Stimulated activated CD4-positive, alpha-beta T cell treated with anti-CD3 and anti-CD28 coated beads, Interleukin-4, amount 100 ng/mL, for 4 hours (primary cell): ENCODE measurements at places on chromosomes 7 and 10.

DNA sequence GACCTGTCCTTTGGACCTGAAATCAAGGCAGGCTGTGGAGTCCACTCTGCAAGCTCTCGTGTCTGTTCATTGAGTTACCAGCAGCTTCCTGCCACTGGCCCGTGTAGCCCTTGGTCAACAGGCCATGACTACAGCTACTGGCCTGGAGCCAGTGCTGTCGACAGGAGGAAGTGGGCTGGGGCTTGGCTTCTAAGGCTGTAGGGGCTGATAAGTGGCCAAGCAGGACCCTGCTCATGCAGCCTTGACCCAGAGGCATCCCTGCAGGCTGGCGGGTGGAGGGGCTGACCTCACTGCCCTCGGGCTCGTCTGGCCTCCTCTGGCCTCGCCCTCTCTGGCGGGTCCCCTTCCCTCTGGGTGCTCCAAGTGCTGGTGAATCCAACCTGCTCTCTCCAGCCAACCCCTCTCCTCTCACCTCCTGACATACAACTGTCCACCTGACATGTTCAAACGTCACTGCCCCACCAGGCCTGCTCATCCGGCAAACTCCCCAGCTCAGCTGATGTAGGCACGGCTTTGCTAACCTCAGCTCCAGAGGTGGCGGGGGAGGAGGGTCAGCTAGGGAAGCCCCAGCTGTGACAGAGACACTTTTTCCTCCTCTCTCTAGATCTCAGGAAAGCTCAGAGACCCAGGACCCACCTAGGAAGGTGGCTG lies 188.6 kb upstream of the LYZL2 start:
- no peak for DNase-seq

DNA sequence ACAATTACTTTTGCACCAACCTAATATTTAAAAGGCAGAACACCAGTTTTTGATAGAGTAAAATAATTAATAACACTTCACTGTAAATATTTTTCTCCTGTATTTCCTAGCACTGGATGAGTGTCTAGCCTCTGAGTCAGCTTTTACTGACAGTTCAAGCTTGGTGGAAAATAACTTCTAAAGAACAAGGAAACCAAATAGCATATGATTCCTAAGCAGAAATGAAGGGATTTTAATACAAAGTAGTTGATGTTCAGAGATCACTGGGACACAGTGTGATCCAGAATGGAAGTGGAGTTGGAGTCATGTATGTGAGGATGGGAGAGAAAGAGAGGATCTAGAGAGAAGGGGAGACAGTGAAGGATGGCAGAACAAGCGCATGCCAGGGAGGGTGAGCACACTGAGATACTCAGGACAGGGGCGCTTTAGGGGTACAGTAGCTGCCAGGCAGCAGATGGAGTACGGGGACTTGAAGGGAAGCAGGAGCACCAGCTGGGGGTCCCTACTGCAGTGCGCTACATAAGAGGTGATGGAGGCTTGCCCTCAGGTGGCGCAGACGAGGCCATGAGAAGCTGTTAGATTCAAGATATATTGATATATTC lies 117.9 kb upstream of the KLF6 start:
- DNase-seq: no peak

DNA sequence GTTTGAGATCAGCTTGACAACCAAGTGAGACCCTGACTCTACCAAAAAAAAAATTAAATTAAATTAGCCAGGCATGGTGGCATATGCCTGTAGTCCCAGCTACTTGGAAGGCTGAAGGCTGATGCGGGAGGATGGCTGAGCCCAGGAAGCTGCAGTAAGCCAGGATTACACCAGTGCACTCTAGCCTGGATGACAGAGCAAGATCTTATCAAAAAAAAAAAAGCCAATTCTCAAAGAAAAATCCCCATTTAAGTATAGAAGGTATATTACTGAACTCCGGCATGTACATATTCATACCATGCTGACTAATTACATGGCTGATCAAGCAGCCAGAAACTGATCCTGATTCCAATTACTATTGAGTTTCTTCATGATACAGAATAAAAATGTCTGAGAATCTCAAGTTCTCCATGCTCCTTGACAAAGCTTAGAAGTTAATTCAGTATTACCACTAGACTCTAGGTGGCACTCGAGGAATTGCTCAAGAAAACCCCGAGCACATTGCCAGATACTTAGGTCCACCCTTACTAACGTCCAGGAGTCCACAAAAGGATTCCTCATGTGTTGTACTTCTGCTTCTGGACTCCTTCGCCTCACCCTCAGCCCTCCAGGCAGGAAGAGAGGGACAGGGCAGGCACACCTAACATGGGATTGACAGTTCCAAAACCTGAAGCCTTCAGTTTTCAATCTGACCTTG lies 148.9 kb downstream of the PARD3 start:
- no peak for DNase-seq

DNA sequence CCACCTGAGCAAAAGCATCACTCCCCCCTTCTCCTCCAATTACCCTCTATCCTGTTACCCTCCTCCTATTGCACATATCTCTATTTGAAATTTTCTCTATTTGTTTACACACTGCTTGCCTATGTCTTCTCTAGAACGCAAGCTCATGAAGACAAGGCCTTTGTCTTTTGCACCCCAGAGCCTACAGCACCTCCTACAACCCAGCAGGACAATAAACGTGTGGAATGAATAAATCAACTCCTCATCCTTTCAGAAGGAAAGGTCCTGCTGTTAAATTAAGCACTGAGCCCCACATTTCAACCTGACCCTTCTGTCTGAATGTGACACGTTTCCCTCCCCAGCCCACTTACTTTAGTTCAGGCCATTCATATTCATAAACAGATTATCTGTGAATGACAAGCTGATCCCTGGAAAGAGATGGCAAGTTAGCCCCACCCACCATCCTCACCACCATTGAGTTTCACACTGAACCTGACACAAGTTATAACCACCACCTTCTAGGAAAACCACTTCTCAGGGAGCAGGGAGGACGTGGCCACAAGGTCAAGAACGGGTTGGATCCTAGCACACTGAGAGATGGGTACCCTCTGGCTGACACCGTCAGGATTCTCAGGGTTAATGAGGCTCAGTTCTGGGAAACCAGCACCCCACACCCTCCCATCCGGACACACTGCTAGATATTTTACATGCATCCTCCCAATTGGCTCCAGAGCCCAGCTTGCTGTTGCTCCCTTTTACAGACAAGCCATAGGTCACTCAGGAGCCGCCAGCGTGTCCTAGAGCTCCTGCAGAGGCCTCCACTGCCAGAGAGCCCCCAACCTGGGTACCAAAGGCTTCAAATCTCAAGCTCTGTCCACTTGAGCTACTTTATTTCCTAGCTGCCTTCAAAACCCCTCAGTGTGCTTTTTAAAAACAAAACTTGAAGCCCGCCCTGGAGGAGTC lies 934 bp downstream of the PRTFDC1 start:
- no peak for DNase-seq

DNA sequence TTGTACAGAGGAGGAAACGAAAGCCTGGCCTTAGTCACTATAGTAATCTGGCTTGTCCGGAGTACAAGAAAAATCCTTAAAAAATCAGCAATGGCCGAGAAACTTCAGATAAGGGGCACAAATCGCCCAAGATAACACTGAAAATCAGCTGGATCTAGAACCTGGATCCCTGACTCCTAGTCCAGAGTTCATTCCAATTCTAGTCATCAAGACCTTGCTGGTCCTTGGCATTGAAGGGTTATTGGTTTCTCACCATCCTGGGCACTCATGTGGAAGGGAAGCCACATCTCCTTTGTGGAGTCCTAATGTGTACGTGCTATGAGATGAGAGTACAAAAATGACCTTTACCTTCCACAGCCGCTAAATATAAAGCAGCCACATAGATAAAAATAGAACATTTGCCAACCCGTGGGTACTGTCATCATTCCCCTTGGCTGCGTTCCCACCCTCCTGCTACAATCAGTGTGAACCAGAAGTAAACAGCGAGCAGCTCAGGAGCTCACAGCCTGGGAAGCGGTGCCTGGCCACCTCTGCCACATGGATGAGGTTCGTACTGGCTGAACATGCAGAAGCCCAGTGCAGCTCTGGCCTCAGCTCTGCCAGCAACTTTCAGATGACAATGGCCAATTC lies 116.0 kb upstream of the PDLIM1 start:
- DNase-seq: no peak

DNA sequence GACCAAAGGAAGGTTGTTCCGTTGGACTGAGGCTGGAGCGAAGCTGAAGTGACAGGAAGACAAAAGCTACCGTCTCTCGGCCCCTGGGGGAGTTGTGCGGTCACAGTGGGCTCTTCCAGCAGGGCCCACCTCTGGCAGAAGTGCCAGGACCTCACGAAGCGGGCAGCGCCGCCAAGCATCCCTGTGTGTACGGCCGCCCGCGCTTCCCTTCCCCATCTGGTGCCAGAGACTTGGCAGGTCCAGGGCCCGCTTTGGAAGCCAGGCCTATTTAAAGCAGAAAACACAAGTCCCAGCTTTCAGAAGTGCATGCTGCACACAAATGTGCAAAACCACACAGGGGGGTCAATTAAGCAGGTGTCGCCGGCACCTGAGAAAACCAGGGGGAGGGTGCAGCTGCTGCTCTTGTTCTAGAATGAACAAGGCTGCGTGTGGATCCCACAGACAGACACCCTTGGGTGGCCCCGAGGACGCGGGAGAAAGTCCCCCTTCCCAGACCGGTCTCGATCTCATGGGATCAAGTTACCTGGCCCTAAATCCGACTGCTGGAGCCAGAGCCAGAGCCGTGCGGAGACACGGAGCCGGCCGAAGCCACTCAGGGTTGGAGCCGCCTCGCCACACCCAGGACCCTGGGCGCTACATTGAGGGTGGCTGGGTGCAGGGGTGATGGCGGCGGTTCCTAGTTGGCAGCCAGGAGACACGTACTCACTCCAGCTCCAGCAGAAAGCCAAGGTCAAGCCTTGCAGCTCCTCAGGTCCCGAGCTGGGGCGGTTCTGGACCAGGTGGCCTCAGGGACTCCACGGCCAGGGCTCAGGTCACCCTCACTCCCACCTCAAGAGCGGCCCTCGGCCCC lies 51.8 kb upstream of the PPP2R2D start:
- no peak for DNase-seq

DNA sequence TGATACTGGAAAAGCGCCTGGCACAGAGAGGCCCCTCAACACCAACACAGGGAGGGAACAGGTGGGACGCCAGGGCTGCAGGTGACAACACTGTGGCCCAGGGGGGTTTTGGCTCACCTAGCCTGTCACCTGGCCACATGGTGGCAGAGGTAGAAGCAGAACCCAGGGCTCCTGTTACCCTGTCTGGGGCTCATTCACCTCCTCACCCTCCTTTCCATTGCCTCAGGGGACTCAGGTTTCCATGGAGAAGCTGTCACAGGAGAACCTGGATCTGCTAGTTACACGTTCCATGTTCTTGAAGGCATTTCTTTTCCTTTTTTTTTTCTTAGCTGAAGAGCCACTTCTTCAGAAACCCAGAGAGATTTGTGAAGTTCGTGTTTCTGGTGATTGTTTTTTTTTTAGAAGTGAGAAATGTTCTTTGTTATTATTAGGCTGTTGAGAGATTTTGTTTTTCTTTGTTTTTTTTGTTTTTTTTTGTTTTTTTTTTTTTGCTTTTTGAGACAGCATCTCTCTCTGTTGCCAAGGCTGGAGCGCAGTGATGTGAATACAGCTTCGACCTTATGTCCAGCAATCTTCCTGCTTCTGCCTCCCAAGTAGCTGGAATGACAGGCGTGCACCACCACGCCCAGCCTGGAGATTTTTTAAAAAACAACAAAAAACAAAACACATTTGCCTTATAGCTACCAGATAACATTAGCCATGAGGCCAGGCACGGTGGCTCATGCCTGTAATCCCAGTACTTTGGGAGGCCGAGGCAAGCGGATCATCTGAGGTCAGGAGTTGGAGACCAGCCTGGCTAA lies 16.0 kb downstream of the DENND2A start:
- no peak for DNase-seq

GRCh38 chr10:31749981-31750840 lies 178.4 kb downstream of the ARHGAP12 start:
- DNase-seq: no peak

GRCh38 chr7:18019555-18019954 lies 8.1 kb downstream of the PRPS1L1 start:
- DNase-seq: no peak

DNA sequence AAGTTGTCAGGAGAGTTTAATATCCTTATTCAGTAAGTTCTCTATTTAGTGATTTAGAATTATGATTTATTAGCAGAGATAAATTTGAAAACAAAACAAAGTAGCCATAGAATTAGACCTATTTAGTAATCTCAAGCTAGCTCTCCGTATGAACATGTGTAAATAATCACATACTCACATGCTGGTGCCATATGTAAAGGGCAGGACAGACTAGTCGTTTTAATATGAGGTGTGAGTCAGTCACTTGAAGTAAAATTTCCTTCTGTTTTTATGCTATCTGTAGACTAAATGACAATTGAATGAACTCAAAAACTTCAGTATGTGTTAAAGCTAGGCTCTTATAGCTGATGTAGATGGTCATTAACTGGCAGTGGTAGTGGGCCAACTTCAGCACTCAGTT lies 67.1 kb downstream of the WAC start:
- no peak for DNase-seq
